ENCODE measurements at places on chromosomes 6 and 20.

DNA sequence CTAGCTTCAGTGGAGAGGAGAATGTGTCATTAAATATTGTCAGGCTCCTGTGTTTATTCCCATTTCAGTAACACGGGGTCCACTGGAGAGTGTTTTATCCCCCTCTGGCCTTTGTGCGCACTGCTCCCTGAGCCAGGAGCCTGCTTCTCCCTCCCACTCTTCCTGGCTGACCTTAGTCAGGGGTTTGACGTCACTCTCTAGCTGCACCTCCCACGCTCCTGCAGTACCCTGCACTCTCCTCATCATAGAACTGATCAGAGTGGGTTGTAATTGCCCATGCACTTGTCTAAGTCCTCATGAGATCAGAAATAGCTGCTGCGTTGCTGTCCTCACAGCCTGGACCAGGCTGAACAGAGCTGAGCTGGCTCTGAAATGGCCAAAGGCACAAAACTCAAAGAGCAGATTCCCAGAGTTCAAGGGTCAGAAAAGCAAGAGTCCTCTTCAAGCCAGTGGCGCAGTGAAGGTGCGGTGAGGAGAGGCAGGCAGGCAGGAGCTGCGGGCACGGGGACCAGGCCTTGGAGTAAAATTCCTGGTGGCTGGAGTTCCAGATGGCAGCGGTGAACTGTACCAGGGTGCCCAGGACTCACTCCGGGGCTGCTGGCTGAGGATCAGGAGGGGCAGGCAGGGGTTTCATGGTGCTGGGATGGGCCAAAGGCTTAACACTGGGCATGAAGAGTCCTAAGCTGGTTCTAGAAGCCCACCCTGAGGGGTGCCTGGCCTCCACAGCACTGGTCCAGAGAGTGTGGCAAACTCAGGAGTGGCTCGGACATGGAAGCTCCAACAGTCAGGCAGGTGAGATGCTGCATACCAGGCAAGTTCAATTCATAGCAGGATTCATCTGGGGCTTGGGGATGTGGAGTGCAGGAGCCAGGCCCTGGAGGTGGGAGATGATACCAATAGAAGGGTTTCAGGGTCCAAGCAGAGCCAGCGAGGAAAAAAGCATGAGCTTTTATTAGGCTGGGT lies 170.9 kb downstream of the SCP2D1 start:
- DNase-seq: no peak

DNA sequence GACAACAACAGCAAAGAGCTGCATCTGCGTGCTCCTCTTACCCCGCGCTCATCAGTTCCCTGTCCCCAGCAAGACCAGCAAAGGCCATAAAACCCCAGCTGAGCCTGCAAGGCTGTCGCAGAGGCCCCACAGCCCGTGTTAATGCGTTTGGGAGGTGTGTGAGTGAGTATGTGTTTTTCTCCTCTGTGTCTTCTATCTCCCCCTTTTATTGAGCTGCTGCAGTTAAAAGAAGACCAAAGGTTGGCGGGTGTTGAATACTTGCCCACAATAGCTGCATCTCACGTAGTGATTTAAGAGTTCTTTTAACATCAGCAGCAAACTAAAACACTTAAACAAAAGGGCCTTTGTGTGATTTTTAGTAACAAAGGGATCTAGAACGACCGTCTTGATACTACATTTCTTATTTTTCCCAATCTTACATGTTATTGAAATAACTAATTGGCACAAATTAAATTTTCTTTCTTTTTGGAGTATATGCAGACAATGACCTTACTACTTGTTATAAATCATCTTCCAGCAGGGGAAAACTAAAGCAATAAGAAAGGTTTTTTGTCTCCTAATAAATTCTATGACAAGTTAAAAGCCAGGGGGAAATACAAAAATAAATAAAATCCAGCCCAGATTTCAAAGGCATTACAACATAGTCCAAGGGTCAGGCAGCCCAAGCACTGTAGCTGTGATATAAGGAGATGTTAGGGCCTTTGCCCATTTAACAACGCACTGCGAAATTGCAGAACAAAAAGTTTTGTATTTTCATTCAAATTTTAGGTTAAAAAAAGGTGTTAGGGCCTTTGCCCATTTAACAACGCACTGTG lies 27.2 kb upstream of the CNKSR3 start:
- no peak for DNase-seq

DNA sequence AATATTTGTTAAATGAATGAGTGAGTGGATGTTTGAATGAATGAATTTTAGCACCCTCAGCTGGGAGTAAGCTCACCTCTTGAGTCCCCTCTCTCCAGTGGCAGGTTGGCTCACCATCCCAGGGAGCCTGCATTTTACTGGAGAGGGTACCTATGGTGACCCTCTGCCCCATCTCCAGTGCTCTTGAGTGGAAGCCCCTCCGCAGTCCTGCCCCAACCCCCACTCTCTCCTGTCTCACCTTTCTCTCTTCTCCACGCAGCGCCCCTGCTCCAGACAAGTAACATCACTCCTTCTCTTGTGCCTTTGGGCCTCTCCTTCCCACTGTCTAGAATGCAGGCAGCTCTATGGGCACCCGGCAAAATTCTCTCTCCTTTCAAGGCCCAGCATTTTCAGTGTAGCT lies 11.3 kb downstream of the TGM3 start:
- no peak for DNase-seq

DNA sequence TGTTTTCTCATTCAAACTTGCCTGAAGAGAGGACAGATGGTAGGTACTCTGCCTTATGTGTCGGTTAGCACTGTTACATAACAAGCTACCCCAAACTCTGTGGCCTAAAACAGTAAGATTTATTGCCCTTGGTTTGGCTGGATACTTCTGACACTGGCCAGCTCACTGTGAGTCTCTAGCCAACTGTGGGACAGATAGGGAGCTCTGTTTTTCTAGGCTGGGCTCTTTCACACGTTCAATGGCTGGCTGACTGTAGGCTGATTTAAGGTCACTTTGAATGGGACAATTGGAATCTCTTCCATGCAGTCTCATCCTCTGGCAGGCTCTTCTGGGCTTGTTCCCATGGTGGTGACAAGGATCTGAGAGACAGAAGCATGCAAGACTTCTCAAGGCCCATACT lies 39.4 kb upstream of the JAG1 start:
- DNase-seq: no peak

DNA sequence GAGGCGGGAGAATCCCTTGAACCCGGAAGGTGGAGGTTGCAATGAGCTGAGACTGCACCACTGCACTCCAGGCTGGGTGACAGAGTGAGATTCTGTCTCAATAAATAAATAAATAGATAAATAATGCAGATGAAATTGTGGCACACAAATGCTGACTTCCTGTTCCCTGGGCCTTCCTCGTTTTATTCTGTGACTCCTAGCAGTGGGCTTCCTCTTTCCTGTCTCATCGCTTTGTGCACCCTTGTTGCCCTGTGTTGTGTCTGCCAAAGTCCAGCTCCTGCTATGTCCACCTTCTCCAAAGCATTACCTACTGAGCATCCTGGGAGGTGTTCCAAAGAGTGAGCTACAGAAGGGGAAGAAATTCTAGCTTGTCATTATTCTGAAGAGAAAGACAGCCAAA lies 100.2 kb upstream of the TIAM2 start:
- DNase-seq: no peak

- DNase-seq: peak; percentile 67
These were observed at the start of gene OGFR for GRCh38 chr20:62804627-62805154. OGFR (plus strand) TSS chr20:62804835; CDS start chr20:62804860, 25 bp downstream.

DNA sequence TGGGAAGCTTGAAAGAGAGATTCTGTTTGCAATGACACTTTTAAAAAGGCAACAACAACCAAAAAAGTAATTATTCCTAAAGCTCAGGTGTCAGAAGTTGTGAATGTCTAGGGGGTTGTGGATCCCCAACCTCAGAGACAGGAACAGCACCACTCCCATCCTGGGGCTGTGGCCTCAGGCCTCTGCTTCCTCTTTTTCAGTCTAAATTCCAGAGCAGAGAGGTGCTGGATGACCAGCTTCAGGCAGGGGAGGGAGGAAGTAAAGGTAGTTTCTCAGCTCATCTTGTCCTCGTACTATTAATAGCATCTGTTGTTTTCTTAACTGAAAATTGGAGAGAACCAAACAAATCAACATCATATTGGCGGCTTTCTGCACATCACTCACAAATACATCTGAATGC lies 8.3 kb downstream of the NT5E start:
- DNase-seq: no peak

DNA sequence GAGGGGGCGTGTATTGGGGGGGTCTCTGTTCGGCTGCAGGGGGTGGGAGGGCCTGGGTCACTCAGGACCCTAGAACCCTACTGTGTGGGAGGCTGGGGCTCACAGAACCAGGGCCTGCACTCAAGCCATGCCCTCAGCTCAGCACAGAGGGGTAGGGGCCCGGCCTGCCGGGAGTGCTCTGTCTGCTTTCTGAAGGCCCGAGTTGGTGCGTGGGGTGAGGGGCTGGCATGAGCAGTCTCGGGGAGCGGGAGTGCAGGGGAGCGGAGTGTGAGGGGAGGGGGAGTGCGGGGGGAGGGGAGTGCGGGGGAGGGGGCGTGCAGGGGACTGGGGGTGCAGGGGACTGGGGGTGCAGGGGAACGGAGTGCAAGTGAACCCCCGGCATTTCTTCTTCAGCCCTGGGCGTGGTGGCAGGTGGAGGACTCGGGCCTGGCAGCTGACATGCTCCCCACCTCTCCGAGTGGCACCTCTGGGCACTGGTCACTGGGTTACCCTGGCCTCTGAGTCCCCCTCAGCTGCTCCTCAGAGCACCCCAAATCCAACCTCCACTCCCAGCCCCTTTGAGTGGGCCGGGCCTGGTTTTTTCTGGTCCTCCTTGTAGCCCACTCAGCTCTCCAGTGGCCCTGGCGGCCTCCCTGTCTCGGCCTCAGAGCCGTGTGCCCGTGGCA lies 1.0 kb downstream of the COL20A1 start:
- no peak for DNase-seq

DNA sequence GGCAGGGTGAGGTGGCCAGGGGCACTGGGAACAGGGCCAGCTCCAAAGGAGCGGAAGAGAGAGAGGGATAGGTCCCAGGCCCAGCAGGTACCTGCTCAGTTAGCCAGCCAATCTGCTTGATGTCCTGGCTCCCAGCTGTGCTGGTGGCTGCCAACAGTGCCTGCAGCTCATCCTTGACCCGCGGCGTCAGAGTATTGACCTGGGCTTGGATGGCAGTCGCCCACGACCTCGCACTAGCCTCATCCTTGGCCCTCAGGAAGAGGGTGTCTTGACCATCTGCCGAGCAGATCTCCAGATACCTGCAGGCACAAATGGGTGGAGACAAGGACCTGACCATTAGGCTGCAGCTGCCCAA lies 11.1 kb upstream of the CDK5RAP1 start:
- DNase-seq: no peak

- no peak for DNase-seq
These were observed 68.8 kb downstream of the LAMP5 start for GRCh38 chr20:9583151-9583550.

DNA sequence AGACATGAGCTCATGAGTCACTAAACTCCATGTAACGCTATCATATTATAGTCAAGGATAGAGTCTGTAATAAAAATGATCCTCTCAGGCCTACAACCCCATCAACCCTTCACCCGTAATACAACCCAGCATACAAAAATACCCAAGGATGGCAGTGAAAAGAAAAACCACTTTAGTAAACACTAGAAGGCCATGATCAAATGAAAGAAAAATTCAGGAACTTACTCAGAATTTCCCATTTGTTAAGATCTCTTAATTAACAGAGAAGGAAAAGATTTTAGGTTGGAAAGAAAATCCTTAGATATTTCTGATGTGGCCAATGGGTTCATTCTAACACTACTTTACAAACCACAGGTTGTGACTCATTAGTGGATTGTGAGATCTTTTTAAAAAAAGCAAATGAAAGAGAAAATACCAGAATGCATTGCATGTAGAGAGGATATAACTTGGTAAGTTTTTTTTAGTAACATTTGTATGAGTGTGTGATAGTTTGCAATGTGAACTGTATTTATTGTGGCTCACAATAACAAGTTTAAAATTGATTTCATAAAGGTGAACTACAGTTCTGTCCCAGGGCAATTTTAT lies 8.0 kb upstream of the UBE2J1 start:
- no peak for DNase-seq

GRCh38 chr6:16540804-16541752 lies 220.2 kb downstream of the ATXN1 start:
- no peak for DNase-seq

GRCh38 chr20:32524829-32525501 lies 60.2 kb downstream of the NOL4L start:
- no peak for DNase-seq

DNA sequence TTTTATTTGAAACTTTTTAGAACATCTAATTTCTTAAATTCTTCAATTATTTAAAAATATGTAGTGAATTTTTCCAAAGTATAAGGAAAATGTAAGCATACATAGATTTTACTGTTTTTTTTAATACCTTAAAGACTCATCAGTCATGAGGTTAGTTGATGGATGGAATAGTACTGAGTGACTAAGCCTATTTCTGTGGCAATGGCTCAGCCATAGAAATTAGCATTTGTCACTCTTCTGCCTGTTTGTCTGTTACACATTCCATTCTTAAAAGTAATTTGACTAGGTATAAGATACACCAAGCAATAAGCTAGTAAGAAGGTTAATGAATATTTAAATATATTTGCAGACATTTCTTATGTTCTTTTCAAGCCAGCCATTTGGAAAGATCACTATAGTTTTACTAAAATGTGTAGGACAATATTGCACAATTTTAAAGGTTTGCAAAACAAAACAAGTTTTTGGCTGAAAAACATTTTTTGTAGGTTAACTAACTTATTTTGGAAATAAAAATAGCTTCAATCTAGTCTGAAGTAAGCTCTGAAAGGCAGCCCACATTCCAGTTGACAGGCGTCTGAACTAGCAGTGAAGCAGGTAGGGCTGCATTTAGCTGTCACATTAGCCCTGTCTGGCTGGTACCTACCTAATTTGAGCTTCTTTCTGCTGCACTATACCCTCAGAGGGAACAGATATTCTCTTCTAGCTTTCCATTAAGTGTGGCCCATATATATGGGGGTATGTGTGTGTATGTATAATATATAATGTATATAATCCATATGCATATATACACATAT lies 385.7 kb downstream of the GRIK2 start:
- no peak for DNase-seq

DNA sequence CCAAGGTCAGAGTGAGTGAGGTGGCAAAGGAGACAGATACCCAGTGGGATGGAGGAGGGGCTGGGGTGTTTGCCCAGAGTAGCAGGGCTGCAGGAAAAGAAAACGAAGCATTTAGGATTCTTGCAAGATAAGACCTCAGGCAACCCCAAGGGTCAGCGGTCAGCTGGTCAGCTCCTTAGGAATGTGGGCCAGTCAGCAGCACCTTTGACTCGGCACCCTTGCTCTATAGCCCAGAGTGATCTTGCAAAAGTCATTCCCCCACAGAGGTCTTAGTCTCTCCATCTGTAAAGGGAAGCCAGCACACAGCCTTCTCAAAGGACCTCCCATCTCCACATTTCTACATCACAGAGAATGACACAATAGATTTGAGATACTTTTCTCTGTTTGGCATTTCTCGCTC lies 56.7 kb downstream of the VEGFA start:
- no peak for DNase-seq

- no peak for DNase-seq
These were observed 16.1 kb upstream of the RAB22A start for GRCh38 chr20:58293453-58293852.

- DNase-seq: no peak
These were observed 156.5 kb downstream of the SH3BGRL2 start for GRCh38 chr6:79787626-79788025.

Data from T follicular helper cell (primary cell).